Caco-2 (cell line): ENCODE measurements at places on chromosomes 2 and 18.

DNA sequence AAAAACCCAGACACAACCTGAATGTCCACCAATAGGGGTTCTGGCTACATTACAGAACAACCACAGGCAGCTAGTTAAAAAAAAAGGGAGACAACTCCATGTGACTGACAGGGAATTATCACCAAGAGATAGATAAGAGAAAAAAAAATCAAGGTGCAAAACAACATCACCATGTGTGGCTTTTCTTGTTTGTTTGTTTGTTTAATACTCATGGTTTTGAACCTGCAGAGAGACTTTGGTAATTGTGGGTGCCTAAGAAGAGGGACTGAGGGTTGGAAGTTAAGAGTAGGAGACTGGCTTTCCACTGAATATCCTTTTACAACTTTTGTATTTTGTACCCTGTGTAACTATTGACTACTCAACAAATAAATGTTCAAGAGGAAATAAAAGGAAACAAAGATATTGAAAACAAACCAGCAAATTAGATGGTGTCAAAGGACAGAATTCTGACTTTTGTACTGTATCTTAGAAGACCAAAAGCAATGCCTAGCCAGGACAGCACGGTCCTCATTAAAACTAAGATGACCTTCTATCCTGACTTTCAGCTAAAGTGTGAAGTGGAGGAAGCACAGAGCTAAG is 22.5 kb upstream of the DNAJC27 start:
- no peak for DNase-seq

- DNase-seq, result no peak
These were observed 115.4 kb upstream of the STK17B start for GRCh38 chr2:196286821-196287220.

GRCh38 chr2:129559101-129559500 is 420.4 kb upstream of the RAB6C start:
- no peak for DNase-seq

- DNase-seq, result no peak
These were observed 391.0 kb upstream of the LINC00305 start for GRCh38 chr18:64539847-64540246.

DNA sequence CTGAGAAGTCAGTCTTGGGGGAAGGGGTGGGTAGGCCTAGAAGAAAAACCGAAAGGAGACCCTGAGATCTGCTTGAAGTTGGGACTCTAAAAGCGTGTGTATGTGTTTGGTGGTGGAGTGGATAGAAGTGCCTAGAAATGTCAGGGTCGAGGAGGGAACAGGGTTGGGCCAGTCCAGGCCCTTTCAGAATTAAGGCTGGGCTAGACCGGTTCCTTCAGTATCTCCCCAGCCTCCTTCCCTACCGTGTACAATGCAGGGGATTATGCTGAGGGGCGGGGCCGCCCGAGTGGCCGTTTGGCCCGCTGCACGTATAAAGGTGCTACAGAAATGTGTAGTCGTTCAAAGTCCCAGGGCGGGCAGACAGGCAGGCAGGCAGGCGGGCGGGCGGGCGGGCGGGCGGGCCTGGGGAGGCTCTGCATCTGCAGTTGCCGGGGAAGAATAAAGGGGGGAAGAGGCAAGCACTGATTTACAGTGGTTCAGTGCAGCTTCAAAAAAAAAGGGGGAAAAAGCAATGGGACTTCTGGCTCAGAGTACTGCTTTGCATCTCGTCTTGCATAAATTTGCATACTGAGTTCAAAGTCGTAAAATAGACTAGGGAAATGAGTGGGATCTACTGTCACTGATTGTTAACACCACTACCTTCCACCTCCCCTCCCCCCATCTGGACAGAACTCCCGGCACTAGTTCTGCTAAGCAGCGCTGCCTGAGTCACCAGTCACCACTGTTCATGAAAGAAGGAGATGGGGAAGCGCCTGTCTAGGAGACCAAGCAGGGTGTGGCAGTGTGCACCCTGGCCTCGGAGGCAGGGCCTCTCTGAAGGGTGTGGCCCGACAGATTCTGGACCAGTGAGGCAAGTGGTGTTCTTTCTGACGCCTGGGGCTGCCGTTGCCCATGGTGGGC is 3.6 kb downstream of the IGFBP2 start:
- DNase-seq, result peak; percentile 78

DNA sequence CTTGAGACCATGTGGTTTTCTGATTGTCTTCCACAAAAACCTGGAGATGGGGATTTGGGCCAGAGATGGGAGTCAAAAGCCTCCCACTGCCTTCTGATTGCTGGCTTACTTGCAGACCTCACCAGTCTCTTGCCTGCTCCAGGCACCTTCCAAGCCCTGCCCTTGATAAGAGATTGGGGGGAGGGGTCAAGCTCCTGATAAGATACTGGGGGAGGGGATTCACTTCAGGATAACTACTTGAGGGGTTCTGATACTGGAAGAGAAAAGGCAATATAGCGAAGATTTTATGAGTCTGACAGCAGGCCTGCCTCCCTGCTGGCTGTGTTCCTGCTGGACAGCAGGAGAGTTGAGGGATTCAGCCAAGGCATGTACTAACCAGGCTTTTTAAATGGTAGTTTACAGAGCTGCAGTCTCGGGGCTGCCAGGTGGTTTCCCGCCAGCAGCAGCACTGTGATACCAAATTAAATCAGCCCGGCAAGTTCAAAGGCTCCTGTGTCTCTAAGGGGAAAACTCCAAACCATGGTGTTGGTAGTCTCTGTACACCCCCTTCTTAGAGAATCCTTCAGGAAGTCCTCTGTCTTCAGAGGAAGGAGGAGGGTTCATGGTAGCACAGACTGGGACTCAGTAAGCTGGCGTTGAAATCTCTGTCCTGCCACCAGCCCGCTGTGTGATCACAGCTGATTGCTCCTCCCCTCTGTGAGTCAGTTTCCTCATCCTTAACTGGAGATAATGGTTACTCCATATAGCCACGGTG is 58.3 kb downstream of the FBXO36 start:
- DNase-seq, result no peak

GRCh38 chr2:18319987-18320386 is 240.5 kb downstream of the RDH14 start:
- no peak for DNase-seq

DNA sequence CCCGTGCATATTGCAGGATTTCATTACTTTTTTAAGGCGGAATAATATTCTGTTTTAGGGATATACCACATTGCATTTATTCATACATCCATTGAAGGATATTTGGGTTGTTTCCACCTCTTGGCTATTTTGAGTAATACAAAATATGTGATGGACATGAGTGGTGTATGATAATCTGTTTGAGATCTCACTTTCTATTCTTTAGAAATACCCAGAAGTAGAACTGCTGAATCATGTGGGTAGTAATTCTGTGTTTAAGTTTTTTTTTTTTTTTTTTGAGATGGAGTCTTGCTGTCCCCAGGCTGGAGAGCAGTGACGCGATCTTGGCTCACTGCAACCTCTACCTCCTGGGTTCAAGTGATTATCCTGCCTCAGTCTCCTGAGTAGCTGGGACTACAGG is 201.4 kb downstream of the NYAP2 start:
- no peak for DNase-seq

DNA sequence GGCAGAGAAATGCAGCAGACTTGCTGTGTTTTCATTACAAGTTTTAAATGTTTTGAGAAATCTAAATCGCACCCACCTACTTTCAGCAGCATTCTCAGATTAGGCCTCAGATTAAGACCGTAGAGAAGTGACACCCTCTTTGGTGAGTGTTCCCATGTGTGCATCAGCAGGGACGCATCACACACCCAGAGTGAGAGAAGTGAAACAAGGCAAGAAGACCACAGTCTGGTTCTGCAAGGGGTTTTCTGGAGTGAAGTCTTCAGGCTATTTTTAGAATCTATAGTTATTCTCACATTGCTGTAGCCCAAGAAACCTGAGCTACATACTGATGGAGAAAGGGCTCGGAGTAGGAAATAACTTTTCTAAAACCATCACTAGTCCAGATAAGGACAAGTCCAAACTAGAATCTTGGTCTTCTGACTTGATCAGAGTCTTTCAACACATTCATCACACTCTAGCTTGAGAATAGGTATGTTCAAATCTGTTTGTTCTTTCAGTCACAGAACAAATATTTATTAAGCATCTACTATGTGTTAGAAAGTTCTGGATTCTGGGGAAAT is 1216.6 kb upstream of the PIK3C3 start:
- DNase-seq, result no peak

DNA sequence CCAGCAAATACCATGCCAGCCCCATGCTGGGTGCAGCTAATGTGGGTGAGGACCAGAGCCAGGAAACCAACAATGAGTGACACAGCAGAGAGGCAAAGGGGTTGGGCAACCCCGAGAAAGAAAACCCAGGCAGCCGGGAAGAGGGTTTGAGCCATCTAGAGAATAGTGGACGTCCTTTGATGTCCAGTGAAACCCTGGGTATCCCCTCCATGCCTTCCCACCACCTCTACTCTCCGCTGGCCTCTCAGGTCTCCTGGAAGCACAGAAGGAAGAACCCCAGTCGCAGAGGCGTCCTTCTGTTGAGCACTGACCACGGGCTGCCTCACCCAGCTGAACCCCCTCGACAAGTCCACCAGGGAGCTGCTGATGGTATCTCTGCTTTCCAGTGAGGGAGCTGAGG is 657.4 kb upstream of the ID2 start:
- no peak for DNase-seq

DNA sequence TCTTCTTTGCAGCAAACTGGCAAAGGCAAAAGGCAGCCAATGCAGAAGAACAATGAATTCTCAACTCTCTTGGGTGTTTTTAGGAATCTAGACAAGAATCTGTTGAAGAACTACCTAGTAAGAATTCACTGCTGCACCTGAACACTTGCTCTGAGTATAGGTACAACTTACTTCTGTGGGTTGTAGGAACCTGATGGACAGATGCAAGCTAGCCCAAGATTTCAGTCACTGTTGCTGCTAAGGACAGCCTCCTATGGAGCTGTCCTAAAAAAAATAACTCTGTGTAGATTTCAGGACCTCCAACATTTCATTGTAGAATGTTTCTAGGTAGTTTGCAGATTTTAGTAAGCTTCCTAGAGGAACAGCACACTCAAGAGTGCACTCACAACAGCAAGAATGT is 363.5 kb downstream of the CBLN2 start:
- DNase-seq, result no peak

GRCh38 chr2:68737711-68738110 is 3.1 kb downstream of the ARHGAP25 start:
- no peak for DNase-seq

- no peak for DNase-seq
These were observed 55.3 kb upstream of the AFF3 start for GRCh38 chr2:100197631-100198153.

GRCh38 chr18:12531749-12532148 is 124.0 kb downstream of the PRELID3A start:
- no peak for DNase-seq

- DNase-seq, result peak; percentile 77
These were observed 430.0 kb upstream of the TNP1 start for GRCh38 chr2:217289907-217290280.

- DNase-seq, result no peak
These were observed 44.5 kb upstream of the SERTAD2 start for GRCh38 chr2:64698177-64698643.

GRCh38 chr18:6297875-6298274 is 116.8 kb downstream of the L3MBTL4 start:
- DNase-seq, result no peak

DNA sequence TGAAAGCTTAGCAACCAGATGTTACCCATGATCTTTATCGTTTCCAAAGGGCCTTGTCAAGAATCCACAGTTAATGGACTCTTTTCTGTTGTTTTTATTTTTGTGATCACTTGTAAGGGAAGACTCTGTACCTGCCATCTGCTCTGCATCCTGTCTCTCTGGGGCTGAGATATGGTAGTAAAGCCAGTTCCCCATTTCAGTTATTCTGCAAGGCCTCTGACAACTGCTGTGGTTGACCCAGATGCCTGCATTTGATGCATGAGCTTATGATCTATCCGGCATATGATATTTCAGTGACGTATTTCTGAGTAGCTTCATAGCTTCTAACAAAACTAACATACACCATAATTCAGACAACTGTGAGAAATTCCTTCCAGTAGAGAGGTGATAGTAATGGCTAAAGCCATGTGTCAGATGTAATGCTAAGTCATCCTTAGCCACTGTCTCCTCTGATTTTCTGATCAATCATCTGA is 105.1 kb downstream of the TPO start:
- no peak for DNase-seq

DNA sequence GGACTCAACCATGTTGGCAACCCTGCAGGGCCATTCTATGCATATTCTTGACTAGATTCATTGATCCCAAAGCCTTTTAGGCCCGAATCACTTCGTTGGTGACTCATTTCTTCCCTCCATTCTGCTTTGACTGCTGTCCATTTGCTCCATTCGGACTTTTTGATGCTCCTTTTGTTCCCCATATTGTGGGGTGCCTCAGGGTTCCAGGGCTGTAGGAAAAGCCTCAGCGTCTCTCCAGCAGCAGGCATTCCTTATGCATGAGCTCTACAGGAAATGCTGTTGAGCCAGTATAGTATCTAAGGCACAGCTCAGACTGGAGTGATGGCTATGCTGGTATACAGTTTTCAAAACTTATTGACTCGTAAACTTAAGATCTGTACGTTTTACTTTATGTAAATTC is 292.6 kb downstream of the PRKCE start:
- DNase-seq, result no peak

GRCh38 chr2:211688196-211688595 is 850.4 kb downstream of the ERBB4 start:
- DNase-seq, result no peak

DNA sequence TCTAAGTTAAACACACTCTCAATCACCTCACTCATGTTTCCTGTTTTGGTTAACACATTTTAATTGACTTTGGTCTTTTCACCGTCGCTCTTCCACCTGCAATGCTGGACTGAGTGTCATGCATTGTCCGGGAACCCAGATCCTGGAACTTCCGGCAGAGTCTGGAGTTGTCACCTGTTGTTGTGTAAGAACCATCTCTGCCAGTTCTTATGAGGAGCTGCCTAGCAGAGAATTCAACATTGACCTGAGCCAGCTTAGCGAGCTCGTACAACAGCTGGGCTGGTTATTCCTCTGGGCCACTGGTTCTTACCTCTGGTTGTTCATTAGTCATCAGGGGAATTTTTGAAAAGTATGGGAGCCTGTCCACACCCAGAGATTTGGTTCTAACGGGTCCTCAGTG is 75.7 kb downstream of the BCL2L11 start:
- no peak for DNase-seq

GRCh38 chr2:151171186-151171585 is 90.5 kb downstream of the RBM43 start:
- DNase-seq, result no peak

DNA sequence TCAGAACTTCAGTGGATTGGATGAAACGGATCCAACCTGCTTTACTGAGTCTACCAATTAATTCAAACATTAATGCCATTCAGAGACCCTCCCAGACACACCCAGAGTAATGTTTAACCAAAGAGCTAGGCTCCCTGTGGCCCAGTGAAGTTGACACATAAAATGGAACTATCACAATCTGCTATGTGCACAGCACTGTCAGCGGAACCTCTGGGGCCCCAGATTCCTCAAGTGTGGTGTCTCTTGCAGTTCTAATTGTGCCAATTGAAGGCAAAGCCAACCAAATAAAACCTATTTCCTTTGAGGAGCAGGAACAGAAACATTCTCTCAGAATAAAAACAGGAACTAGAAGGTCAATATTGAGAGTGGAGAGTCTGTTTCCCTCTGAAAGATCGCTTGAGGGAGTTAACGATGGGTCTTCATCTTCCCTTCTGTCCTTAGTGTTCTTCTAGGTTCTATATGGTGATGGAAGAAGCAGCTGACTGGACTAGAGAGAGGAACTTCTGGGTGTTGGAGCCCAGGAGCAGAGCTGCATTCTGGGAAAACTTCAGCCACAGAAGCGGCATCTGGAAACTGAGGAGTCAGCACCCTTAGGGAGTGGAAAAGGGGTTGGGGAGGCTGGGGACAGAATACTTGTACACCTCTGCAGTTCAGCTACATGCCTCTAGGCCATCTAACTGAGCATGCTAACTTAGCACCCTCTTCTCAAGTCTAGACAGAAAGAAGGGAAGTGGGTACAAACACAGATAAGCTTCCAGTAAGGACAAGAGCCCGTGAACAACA is 174.4 kb upstream of the FBXO11 start:
- DNase-seq, result no peak
